ENCODE measurements at places on chromosomes 7 and 10. TPM values are rescaled to one million over a fixed set of nuclear protein-coding genes. Genes with fewer than 3 reads are reported as not detected.

GRCh38 chr7:33351709-33352108, 222.3 kb downstream of the BBS9 start:
- no peak for DNase-seq

- DNase-seq: no peak
Measured at GRCh38 chr10:52027055-52027705, 286.9 kb upstream of the DKK1 start.

DNA sequence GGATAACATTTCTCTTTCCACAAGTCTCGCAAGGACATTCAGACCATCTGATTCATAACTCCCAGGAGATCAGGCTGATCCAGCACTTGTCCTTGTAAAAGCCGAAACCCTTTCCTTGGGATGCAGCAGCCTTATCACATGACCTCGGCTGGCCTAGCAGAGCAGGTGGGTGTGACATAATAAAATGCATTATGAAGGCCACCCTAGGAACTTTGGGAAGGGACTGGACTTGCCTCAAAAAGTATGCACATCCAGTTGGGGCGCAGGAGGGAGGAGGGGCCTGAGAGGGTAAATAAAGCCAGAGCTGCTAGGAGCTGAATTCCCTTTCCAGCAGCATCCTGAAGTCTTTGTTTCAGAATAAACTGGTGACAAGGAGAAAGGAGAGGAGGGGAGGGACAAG, 260.8 kb downstream of the SNX13 start:
- DNase-seq: no peak

DNA sequence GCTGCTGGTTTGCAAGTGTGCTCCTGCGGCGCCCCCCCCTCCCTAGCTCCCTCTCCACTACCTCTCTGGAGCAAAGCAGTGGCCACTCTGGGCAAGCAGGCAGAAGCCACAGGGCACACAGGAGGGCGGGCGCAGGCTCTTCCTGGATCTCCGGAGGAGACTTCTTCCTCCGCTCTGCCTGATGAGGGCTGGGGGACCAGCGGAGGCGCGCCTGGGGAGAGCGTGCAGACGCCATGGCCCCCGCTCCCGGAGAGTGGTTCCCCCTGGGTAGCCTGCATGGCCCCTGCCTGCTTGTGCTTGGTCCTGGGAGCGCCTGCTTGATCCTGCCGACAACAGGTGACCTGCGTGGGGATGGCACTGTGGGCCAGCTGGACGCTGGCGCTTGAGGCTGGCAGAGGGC, 29.0 kb downstream of the ANKMY2 start:
- no peak for DNase-seq

DNA sequence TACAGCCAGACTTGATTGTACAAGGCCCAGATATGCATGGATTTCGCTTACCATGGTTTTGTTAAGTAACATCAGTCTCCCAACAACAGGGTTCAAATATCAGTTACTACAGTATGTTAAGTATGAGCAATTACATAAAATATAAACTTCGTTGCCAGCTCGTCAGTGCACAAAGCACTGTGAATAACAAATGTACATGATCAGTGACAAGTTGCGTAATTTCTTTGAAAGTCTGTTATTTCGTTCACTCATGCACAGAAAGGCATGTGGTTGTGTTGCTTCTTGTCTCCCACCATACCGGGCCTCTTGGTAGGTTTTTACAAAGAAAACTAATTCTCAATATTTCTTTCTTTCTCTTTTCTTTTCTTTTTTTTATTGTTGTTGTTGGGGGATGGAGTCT, 12.5 kb upstream of the ZNF487 start:
- DNase-seq: no peak

GRCh38 chr10:110413049-110413783, 84.5 kb upstream of the DUSP5 start:
- no peak for DNase-seq

GRCh38 chr7:116161728-116162127, 48.6 kb upstream of the TES start:
- DNase-seq: no peak

DNA sequence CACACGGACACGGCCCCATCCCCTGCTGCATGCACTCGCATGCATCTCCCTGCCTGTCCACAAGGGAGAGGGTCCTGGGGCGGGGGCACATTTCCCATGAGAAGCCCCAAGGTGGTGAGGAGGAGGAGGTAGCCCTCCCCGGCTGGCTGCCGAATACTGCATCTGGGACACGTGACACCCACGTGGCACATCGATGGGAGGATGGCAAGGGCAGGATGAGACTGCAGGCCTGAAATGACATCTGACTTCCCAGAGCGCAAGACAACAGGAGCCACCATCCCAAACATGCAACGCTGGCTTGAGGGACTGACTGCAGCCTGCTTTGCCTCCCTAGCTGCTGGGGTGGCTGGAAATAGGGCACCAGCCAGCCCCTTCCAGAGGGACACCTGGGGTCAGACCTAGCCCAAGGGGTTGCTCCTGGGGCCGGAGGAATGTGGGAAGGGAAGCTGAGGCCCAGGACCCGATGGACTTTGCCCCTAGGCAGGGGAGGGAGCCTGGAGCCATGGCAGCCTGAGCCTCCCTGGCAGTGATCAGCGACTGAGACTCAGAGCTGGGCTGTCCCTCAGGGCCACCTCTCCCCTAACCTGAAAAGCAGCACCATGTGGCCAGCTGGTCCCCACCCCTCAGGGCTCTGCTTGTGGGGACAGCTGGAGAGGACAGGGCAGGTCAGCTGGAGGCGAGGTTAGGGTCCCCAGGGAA, 16.1 kb downstream of the BUD23 start:
- no peak for DNase-seq

- DNase-seq: no peak
Measured at GRCh38 chr7:91553410-91553895, 289.2 kb downstream of the FZD1 start.

DNA sequence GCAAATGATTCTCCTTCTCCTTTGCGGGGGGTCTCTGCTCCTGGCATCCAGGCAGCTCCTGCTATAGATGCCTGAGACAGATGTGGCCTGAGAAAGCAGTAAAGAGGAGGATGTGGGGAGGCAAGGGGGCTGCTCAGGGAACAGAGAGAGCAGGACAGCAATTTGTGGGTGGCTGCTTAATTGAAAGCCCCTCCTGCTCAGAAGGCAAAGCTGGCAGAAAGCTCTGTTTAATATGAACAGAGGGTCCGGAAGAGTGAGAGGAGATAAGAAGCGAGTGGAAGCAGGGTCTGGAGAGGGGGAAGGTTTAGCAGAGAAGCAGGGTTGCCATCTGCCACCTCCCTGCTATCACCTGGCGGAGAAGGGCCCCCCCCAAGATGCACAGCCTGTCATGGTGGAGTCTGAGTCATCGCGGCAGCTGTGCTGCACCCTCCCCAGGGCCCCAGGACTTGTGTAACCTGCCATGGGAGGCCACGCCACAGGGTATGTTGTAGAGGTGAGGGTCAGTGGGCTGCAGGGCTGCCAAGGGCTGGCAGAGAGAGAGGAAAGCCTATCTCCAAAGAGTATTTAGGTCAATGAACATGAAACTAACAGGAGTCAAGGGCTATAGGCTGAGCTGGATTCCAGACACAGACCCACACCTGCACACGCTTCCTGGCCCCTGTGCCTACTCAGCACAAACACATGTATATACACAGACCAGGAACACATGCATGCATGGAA, 1109.8 kb upstream of the AUTS2 start:
- DNase-seq: no peak

DNA sequence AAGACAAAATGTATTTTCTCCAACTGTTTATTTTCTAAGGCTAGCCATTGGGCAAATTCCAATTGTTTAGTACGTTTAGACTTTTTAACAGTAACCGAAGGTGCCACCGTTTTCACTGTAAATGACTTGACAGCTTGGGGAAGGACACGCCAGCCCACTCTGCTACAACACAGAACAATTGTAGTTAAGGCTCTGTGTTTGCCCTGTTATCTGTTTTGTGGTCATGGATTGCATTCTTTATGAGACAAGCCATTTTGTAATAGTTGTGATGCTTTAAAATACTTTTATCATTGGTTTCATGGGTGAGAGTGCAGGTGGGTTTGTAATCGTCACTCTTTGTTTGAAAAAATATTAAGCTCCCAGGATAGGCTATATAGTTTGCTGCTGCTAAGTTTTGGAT, 6.6 kb upstream of the PITRM1 start:
- DNase-seq: no peak

GRCh38 chr10:124329362-124329761, 89.4 kb downstream of the OAT start:
- peak; percentile 37 for DNase-seq

GRCh38 chr10:12503311-12503710, 154.0 kb downstream of the CAMK1D start:
- peak; percentile 59 for DNase-seq

- peak; percentile 47 for DNase-seq
Measured at GRCh38 chr7:26616235-26616634, 248.2 kb downstream of the SKAP2 start.

DNA sequence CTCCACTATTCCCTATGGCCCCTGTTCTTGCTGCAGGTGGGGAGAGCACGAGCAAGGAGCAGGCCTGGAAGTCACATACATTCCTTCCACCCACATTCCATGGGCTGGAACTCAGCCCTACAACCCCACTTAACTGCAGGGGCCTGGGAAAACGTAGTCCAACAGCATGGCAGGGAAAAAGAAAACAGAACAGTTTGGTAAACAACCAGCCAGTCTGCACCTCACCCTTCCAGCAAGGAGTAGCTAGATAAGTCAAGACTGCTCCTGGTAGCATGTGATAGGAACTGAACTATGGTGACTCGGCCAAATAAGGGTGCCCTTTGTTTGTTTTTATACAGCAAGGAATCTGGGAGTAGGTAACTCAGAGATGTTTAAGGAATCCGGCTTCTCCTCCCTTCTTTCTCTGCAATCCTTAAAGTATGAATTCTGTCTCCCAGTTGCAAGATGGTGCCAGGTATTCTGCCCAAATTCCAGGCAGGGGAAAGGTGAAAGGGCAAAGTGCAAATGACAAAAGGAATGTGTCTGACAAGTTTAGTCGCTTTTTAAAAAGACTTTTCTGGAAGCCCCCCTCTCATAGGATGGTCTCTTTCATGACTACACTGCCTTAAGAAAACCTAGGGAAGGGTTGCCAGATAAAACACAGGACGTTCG, 311.7 kb upstream of the NEBL start:
- no peak for DNase-seq

GRCh38 chr10:91077549-91078071, 142.9 kb upstream of the PCGF5 start:
- no peak for DNase-seq

DNA sequence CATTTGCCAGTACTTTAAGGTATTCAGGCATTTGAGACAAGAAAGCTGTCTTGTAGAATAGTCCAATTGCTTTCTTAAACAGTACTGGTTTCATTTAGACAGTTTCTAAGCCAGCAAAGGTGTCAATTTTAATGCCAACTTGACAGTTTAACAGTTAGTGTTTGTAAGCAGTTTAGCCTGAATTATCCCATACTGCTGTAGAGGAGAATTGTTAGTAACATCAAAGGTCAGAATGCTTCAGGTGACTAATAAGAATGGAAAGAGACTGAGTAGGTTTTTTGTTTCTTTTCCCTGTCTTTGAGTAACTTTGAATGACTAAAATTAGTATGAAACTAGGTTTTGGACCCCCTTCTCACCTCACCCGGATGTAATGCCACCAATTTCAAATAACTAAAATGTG, 29.5 kb upstream of the VDAC2 start:
- no peak for DNase-seq

DNA sequence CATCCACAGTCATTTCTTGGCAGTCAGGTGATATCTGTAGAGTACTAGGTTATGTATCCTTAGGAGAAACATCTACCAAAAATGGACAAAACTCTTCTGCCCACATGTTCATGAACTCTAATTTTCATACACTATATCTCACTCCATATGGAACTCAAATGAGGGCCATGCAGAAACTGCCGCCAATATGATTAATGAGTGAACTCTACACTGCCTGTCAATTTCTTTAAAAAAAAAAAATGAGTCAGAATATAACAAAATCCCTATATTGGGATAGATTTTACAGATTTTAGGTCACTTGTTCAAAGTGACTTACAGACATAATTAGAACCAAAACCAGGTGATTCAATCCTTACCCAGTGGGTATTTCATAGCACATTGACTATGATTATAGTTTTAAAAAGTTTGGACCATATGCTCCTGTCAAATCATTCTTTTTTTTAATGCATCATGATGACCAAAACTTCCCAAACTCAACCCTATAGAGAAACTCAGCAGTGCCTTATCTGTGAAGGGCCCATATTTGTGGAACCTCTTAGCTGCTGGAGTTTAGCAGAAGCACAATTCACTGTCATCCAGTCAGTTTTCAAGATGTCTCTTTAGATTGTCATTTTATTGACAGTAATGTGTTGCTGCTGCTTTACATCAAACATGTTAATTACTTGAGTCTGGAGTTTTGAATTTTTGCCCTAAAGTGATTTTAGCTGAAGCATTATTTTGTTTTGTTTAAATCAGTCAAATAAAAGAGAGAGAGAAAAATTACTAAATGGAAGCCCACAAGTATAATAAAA, 11.1 kb downstream of the LRRN3 start:
- no peak for DNase-seq

- DNase-seq: no peak
Measured at GRCh38 chr7:25385506-25386136, 157.3 kb upstream of the NPVF start.

GRCh38 chr7:140656548-140657515, 15.9 kb upstream of the ADCK2 start:
- no peak for DNase-seq

GRCh38 chr10:128062881-128063563, 63.2 kb downstream of the MKI67 start:
- peak; percentile 81 for DNase-seq

DNA sequence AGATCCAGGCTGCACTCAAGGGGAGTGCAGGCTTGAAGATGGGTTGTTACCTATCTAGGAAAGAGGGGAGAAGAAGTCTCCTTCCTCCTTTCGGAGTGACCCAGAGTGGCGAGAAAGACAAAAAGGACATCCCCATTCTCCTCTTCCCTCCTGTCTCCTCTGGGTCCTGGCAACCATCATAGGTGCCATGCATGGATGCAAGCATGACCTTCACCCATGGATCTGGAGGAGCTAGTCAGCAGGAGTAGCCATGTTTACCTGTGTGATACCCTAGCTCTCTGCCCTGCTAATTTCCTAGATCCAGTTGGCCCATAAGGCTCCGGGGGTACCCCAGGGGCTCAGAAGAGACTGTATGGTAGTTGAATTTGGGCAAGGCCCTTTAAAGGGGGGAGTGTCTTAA, 17.2 kb upstream of the CROT start:
- DNase-seq: no peak

PON3 gene
- total RNA-seq: 2.7 TPM

IKZF5 gene
- total RNA-seq: 12.4 TPM

KIAA1217 gene
- 74.8 TPM for total RNA-seq

PRLHR gene
- not detected for total RNA-seq

ENTPD1 gene
- 25.4 TPM for total RNA-seq

SHH gene
- not detected for total RNA-seq

PLAC9 gene
- 94.2 TPM for total RNA-seq

GIGYF1 gene
- total RNA-seq: 31.9 TPM

CYP3A7 gene
- total RNA-seq: not detected

CALML3 gene
- not detected for total RNA-seq

NUDT1 gene
- 16.3 TPM for total RNA-seq

ASB15 gene
- not detected for total RNA-seq

Data from mesenteric fat pad (tissue), 1 donor.